ENCODE measurements at places on chromosomes 2 and 18.
A peak's percentile ranks its signal among the peaks of the same experiment; 100 is the strongest.

- H3K27me3 ChIP-seq, result no peaks in the 10 kb centered on the region
- no peak for DNase-seq
- H3K36me3 ChIP-seq, result no peaks in the 10 kb centered on the region
- no peak overlapping the region for H3K27ac ChIP-seq
Measured at GRCh38 chr2:28369358-28369757, 23.3 kb upstream of the FOSL2 start.

- no peaks in the 10 kb centered on the region for H3K27me3 ChIP-seq
- no peaks in the 10 kb centered on the region for H3K36me3 ChIP-seq
- no peak overlapping the region for H3K27ac ChIP-seq
- DNase-seq, result no peak
- no peaks in the 10 kb centered on the region for H3K4me1 ChIP-seq
Measured at GRCh38 chr18:34709104-34709503, 994 bp upstream of the DTNA start.

DNA sequence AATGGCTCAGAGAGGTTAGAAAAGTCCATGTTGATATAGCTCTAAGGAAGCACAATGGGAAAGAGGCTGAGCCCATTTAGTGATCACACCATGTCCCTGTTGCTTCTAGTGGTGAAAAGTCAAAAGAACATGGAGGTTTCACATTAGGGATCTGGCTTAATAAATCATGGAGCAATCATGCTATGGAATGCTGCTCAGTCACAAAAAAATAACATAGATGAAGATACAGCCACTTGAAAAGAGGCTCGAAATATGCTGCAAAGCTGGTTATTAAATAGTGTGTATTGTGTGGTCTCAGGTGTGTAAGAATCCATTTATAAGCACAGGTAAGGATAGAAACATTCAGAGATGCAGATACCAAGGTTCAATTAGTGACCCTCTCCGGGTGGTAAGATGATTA lies 63.6 kb upstream of the CPO start:
- no peak overlapping the region for H3K27ac ChIP-seq
- no peak for DNase-seq
- H3K36me3 ChIP-seq, result no peaks in the 10 kb centered on the region
- H3K4me3 ChIP-seq, result no peak overlapping the region
- H3K4me1 ChIP-seq, result no peaks in the 10 kb centered on the region
- H3K27me3 ChIP-seq, result no peaks in the 10 kb centered on the region

DNA sequence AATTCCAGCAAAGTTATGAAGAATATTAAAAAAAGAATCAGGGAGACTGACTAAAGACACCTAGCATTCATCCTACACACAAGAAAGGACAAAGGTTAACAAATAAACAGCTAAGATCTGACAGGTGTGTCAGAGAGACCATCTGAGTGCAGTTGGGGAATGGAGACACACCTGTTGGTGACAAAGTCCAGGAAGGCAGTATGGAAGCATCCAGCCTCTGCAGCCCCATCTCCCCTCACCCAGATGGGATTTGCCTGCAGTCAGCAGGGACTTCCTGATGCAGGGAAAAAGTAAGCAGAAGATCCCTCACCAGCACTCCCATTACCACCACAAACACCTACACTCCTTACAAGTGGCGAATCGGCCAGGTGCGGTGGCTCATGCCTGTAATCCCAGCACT lies 37.9 kb downstream of the USP34 start:
- DNase-seq, result no peak
- no peaks in the 10 kb centered on the region for H3K27me3 ChIP-seq
- H3K27ac ChIP-seq, result no peak overlapping the region
- no peak overlapping the region for H3K4me3 ChIP-seq
- H3K4me1 ChIP-seq, result peaks cover 8% of the 10 kb centered on the region

DNA sequence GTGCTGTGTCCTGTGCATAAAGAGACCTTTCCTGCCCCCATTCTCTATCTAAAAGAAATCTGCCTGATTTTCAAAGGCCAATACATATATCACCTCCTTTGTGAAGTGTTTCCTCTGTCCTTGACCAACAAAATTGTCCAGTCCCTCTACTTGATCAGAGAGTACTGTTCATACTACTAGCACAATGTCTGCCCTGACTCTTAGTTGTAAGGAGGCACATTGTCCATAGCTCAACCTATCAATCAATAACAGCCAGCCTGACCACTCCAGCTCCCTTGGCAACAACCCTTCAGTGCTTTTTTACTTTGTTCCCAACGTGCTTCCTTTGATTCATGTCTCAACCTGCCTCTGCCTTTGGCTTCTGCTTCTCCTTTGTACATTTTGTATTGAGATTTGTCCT lies 398.9 kb downstream of the TRIB2 start:
- no peaks in the 10 kb centered on the region for H3K27me3 ChIP-seq
- DNase-seq, result no peak

DNA sequence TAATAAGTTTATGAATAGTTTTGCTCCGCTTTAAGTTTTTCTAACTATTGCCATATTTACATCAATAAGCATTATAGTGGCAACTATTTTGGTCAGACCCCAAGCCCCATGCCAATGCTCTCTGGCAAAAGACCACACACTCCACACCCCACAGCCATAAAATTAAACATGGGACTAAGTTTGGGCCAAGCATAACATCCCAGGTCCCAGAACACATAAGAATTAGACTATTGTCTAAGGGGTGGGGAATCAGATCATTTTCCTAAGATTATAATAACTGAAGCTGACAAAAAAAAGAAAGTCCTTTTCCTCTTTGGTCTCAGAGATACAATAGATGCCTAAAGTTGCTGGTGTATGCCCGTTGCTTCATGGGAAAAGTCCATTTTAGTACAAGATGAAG lies 46.3 kb downstream of the EXOC6B start:
- H3K36me3 ChIP-seq, result peaks cover 3% of the 10 kb centered on the region
- H3K4me3 ChIP-seq, result no peak overlapping the region
- DNase-seq, result no peak
- no peaks in the 10 kb centered on the region for H3K27me3 ChIP-seq
- H3K27ac ChIP-seq, result no peak overlapping the region
- H3K4me1 ChIP-seq, result no peaks in the 10 kb centered on the region

DNA sequence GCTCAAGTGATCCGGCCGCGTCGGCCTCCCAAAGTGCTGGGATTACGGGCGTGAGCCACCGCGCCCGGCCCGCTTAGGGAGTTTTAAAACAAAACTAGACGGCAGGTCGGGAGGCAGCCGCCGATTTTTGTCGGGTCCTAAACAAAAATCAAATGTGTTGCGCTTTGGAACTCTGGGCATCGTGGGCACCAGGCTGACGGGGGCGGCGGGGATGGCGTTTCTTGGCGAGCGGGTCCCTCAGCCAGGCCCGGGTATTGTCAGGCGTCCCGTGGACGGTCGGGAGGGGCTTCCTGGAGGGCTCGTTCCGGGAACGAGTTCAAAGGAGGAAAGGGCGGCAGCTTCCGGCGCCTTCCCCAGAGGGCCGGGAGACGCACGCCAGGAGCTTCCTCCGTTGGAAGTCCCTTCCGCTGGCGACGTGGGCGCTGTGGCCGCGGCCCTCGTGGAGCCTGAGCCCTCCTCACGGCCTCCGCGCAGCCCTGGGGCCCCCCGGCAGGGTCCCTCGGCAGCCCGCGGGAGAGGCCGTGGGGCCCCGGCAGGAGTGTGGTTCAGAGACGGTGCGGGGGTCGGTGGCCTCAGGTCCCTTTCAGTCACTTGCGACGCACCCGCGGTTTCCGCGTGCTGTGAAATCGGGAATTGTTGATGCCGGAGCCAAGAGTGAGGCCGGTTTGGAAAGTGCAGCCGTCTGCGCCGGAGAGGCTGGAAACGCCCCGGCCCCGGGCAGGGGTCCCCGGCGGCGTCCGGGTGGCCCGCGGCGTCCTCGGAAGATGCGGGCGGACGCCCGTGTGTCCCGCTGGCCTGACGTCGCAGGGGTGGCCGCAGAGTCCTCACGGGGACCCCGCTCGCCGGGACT lies 59.3 kb downstream of the EMILIN2 start:
- H3K27me3 ChIP-seq, result no peaks in the 10 kb centered on the region
- H3K4me1 ChIP-seq, result peaks cover 14% of the 10 kb centered on the region
- peaks cover 4% of the 10 kb centered on the region for H3K36me3 ChIP-seq
- peak overlapping the region; percentile 81 for H3K4me3 ChIP-seq
- DNase-seq, result no peak
